Activated CD8-positive, alpha-beta memory T cell treated with anti-CD3 and anti-CD28 coated beads, Interleukin-2, amount 50 U/mL, for 4 hours (primary cell): ENCODE measurements at places on chromosomes 4 and X.

- no peak for DNase-seq
Observed at GRCh38 chrX:120549483-120550452, 11.0 kb downstream of the CUL4B start.

- DNase-seq: no peak
Observed at GRCh38 chrX:25105221-25105620, 89.5 kb upstream of the ARX start.

DNA sequence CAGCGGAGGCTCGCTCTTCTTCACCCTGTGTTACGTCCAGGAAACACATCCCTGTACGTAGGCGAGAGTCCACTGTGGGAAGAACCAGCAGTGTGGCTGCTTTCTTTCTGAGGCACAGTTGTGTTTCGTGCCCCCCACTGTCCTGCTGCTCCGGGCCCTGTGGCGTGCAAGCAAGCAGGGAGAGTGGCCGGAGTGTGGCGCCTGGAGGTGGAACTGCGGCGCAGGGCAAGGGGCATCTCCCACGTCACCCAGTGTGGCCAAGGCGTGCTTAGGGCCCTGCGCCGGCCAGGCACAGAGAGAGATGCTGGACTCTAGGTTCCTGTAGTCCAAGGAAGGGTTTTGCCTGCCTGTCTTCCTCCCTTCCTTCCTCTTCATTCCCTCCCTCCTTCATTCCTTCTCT, 13.3 kb upstream of the PSAPL1 start:
- DNase-seq: no peak

DNA sequence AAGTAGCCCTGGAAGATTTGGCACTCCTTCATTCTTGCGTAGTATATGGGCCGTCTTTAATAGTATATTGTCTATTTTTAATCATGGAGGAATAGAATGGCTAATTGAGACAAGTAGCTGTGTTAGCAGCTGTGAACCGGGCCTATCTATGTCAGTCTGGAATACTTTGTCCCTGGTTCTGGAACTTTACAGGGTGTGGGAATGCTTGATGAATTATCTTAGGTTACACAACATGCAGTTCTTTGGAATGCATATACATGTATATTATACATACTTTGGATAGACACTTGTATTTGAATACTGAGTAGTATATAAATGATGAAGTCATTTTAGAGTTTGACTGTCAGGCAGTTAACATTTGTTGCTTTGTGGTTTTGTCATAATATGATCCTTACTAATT, 37.4 kb downstream of the PDLIM5 start:
- DNase-seq: no peak

DNA sequence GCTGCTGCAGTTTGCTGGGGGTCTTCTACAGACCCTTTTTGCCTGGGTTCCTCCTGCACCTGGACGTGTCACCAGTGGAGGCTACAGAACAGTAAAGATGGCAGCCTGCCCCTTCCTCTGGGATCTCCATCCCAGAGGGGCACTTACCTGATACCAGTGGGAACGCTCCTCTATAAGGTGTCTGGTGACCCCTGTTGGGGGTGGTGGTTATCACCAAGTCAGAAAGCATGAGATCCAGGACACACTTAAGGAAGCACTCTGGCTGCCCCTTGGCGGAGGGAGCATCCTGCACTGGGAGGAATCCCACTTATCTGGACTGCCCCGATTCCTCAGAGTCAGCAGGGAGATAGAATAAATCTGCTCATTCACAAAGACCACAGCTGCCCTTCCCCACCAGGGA, 218.9 kb upstream of the GALNTL6 start:
- DNase-seq: no peak

- DNase-seq: no peak
Observed at GRCh38 chrX:71222929-71223328, at the start of gene GJB1. Gene GJB1 (plus strand): TSS chrX:71223224. CDS start chrX:71223708, 484 bp downstream.

GRCh38 chr4:113760094-113760794, 1.3 kb downstream of the CAMK2D start:
- peak; percentile 40 for DNase-seq

DNA sequence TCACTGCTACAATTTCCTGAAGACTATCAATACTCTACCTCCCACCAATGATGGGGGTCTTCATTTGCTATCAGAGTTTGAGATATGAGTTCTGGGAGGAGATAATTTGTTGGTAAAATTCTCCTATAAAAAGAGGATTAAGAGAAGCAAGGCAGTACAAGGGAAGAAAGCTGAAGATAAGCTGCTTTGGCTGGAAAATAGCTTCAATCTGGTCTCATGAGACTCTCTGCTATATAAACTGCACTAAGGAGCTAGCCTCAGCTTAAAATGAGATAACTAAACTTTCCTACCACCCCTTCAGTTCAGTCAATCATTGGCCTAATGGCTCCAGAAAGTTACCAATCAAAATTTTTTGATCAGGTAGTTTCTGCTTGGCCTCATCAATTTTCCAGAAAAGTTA, 2105.0 kb downstream of the ARAP2 start:
- no peak for DNase-seq

DNA sequence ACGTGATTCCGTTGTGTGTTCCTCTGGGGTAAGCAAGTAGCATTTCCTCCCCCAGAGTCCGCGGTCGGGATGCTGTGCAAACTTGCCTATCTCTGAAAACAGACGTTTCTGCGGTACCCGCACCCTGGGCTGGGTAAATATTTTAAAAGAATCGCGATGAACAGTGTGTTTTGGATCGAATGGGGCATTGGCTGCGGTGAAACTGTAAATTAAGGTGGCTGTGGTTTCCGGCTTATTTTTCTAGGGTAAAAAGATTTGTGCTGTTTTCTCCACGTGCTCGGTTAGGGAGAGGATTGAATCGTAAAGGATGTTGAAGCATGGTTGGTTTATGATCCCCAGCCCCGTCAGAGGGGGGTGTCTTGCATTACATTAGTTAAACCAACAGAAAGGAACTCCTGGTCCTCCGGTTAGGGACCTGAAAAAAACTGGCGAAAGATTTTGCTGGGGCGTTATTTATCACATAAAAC, 1.2 kb downstream of the HHIP start:
- no peak for DNase-seq

GRCh38 chr4:152486429-152487389, 49.2 kb downstream of the FBXW7 start:
- DNase-seq: no peak

DNA sequence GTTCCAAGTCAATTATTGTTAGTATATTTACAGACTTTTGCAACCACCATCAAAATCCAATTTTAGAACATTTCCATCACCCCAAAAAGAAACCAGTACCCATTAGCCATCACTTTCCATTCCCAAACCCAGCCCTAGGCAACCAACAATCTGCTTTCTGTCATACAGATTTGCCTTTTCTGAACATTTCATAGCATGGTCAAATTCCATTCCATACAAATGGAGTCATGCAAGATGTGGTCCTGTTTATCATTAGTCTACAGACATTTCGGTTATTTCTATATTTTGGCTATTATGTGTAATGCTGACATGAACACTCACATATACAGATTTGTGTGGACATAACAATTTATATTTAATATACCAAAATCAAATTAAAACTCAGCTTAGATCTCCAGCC, 508.7 kb downstream of the ZNF674 start:
- no peak for DNase-seq

GRCh38 chr4:140151699-140152012, 2.3 kb downstream of the MAML3 start:
- peak; percentile 68 for DNase-seq

- DNase-seq: no peak
Observed at GRCh38 chrX:39261446-39262147, 460.3 kb downstream of the MID1IP1 start.

DNA sequence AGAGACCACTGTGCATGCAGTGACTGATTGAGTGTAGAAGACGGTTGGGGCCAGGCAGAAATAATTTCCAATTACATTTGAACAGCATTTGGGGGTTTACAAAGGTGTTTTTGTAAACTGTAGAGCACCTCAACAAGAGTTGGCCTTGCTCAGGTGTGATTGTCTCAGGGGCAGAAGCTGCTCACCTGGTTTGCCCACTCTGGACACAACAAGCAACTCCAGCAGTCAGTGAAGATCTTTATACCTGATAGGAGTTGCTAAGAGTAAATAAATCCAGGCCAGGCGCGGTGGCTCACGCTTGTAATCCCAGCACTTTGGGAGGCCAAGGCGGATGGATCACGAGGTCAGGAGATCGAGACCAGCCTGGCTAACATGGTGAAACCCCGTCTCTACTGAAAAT, 221.3 kb downstream of the RAB28 start:
- DNase-seq: no peak

DNA sequence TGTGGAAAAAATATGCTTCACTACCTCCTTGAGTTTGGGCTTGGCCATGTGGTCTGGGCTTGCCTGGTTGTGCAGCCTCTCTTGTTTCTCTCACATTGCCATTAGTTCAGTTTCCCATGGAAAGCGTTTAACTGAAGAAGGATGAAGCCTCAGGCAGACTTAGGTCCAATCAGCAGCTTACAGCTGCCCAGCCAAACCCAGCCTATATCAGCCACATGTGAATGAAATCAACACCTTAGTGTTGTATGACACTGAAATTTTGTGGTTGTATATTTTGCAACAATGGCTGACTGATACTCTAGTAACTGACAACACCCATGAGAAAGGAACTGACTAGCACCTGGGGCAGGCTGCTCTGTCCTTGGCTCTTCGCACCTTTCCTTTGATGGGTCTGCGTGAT, 81.2 kb downstream of the KLF8 start:
- DNase-seq: no peak

DNA sequence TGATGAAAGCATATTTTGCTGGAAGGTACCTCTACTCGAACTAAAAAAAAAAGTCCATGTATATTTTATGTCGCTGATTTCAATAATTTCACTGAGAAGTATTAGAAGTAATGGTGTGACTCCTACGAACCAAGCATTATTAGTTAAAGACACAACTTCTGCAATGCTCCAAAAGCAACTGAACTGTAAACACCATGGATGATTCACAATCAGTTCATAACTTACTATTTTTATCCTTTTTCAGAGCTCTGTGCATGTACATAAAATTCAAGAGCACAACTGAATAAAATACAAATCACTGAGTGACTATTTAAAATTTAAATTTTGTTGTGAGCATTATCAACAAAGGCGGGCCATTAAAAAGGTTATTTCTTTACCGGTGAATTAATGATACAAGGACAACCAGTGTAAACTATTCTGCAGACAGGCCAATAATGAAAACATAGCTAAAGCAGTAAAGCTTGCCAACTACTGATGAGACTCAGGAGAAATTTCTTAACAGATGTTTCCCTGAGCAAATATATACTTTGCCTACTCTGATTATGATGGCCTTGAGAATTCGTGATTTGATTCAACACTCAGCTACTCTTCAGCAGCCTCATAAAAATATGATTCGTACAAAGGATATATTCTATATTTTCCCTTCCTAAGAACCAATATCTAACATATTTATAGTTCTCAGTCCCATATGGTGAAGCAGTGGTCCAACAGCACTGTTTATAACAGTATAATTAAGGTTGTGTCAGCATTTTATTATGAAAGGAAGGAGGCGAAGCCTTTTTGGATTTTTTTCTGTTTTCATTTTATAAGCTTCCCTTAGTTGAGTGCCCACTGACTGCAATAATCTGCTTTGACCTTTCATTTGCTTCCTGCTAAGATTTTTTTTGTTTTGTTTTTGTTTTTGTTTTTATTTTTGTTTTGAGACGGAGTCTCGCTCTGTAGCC, 62.8 kb upstream of the NEIL3 start:
- no peak for DNase-seq

DNA sequence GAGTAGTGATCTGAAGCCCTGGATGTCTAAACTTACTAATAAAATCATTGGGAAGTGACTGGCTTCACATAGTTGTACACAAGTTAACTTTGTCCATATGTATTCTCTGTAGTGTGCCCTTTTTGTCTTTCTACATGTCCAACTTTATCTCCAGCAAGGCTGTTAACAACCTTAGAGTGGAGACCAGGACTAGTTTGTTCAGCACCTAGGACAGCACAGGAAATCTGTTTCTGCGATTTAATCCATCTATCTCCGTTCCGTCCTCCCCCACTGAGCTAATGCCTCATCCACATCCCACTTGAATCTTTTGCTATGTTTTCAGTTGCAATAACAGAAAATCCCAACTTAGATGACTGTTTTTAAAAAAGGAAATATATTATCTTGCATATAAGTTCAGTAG, 3.4 kb upstream of the ARR3 start:
- DNase-seq: no peak

DNA sequence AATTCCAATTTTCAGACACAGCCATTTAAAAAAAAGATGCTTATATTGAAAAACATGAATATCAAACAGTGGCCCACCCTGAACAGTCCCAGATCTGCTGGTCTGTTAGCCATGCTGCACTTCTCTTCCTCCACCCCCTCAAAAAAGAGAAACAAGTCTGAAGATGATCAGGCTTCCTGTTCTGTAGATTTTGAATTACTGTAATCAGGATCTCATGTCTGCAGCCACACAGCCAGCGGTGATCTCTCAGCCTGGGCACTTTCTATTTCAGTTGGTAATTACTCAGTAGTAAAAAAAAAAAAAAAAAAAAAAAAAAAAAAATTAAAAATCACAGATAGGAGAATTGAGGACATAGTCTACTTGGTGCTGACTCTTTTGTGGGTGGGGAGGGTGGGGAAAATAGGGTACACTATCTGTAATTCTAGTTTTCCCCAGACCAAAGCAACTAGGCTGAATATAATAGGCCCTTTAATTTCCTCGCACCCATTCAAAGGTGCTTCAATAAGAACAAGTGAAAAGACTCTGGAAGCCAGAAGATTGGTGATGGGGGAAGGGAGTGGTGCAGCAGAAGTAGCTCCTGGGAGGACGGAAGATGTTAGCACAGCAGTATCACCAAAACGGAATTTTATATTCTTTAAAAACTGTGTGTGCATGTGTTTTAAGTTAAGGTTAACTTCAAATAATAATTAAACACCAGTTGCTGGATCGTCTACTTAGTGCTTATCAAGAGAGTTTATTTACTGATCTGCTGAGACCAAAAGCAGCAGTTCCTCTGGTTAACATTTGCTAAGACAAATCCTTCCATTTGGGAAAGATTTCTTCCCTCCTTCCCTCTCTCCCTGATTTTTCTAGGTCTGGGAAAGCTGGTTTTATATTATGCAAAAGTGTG, 47.0 kb downstream of the SPRY1 start:
- peak; percentile 28 for DNase-seq

- no peak for DNase-seq
Observed at GRCh38 chrX:141791856-141792255, 46.3 kb upstream of the MAGEC3 start.

DNA sequence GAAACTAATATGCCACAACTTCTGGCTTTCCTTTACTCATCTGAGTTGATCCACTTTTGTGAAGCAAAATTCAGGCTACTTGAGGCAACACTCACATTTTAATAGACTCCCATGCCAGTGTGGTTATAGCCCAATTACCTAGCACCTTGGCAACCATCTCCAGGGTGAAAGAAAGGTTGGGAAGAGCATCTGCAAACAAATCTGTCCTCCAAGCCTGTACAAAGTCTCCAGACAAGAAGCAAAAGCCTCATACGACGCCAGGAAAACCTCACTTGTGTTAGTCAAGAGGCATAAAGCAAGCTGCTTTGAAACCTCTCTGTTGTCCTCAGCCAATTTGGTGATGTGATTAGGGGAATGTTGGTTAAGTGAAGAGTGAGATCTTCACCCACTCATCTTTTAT, 246.6 kb downstream of the THOC2 start:
- DNase-seq: no peak
